ENCODE measurements at places on chromosomes 1 and 21.
A peak's percentile ranks its signal among the peaks of the same experiment; 100 is the strongest.

DNA sequence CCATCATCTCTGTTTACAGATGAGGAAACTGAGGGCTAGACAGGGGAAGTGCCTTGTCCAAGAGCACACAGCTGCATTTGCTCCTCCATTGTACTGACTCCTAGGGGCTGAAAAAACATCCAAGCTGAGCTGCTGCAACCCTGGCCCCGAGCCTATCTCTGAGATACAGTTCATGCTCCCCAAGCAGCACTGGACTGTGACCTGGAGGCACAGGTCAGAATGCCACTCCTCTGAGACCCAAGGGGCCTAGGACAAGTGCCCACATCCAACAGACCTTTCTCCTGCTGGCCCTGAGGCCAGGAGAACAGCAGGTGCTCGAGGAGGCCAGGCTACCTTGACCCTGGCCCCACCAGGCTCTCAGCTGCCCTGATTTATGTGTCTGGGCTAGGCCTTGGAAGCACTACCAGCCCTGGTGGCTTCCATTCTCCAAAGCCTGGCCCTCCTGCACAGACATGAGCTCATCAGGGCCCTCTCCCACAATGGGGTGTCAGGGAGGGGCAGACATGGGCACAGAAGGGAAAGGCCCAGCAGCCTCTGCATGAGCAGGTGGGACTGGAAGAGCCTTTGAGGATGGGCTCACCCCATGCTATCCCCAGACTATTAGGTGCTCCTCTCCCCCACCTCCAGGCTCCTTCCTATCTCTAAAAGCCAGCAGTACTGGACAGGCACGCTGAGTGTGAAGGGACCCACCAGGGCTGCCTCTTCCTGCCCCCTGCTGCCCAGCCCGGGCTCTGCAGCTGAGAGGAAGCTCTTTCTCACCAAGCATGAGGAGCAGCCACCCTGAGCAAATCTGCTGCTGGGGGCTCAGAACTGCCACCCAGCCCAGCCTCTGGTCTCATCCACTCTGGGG is 18.8 kb downstream of the ADGRB2 start:
- peak; percentile 40 for DNase-seq

- no peak for DNase-seq
Measured at GRCh38 chr1:168121401-168122011, 15.2 kb downstream of the GPR161 start.

DNA sequence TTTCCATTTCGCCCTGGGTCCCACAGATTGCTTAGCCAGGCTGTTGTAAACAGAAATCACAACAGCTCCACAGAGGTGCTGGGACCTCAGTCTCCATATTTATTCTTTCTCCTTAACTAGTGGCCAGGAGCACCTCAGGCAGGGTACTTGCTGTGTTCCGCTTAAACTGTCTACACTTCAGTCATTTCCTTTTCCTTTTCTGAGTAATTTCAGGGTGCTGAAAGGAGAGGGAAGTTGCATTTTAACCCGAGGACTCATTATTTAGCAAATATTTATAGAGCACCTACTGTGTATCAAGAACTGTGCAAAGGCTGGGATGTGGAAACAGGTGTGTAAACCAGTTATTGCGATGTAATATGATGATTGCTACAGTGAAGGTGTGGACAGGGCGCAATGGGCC is 41.9 kb downstream of the ACP6 start:
- no peak for DNase-seq

DNA sequence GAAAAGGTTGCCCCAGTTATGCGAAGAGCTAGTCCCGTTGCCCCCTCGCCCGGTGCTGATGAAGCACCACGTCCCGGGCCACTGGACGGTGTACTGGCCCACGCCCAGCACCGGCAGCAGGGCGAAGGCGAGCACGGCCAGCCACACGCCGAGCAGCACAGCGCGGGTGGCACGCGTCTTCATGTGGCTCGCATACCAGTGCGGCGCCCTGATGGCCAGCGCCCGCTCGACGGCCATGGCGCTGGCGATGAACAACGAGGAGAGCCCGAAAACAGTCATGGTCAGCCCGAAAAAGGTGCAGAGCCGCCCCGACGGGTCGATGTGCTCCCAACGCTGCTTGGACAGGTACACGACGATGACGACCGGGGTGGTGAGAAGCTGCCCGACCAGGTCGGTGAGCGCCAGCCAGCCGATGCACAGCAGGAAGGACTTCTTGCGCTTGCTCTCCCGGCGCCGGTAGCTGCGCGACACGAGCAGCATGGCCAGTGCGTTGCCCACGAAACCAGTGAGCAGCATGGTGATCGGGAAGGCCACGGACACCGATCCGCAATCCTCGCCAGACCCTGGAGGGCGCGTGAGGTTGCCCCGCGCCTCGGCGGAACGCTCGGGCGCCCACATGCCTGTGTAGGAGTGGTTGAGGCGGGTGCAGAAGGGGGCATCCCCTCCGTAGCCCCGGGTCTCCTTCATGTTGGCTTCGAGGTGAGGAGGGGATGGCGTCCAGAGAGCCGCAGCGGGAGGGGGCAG is 553 bp downstream of the PTGER3 start:
- no peak for DNase-seq

DNA sequence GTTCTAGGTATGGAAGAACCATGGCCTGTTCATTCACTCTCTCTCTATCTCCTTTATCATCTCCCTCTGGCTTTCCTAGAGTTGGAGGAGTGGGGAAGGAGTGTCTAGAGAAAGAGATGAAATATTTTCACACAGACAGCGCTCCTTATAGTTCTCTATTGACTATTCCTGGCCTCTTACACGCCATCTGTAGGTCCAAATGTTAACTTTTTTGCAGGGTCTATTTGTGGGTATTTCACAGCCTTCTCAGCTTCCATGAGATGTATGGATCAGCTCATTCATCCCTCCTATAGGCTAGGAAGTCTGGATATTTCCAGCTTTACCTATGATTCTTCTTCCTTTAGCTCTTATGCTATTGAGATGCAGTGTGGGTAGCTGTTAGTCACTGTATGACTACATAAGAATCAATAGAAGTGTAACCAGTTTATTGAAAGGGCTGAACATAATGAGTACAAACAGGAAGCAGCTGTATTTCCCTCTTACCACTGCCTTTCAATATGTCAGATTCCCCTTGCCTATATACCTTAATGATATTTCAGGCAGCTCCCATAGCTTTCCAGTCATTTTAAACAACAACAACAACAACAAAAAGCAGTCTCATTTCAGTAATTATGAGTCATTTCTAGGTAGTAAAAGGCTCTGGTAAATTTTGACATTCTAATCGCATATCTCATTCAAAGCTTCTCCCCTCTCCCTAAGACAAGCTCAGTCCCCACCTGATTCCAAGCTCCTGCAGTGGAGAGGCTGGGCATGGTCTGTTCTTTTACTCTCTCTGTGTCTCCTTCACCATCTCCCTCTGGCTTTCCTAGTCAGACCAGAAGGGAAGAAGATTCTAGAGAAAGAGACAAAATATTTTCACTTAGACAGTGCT is 149.5 kb downstream of the TTLL7 start:
- DNase-seq = no peak

- DNase-seq = no peak
Measured at GRCh38 chr1:145719230-145720079, at the start of gene CD160. Gene CD160 (plus strand): TSS chr1:145719499. CDS start chr1:145728328, 8,829 bp downstream.

DNA sequence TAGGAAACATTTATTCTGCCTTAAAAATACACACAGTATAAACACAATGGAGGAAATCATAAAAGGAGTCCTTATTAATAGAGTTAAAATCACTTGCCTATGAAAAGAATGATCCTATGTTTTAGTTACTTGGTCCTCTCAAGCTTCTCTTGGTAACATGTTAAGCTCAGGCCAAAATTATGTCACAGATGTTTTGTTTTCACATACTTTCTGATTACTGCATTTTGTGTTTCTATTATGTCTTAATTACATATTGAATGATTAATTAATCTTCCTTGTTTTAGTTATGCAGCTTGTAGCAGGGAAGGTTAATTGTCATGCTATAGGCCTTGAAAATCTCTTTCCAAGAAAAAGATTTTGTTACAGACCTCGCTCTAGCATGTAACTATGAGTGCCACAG is 406.0 kb downstream of the PLA2G4A start:
- no peak for DNase-seq

DNA sequence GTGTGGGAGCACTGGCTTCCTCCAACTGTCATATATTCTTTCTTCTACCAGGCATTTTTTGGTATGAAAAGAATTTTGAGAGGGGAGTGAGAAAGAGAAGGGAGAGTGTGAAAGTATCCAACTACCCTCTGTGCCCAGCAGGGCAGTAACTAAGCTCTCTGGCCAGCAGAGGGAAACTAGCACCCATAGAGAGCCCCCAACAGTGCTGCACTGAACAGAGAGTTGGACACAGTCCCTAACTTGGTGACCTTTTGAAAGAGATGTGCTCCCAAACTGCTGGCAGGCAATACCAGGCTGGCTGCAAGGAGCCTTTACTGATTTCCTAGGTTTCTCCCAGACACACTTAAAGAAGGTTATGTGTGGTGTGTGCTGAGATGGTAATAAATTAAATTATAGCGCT is 118.8 kb upstream of the PBX1 start:
- DNase-seq = no peak

- DNase-seq = no peak
Measured at GRCh38 chr1:203046984-203047630, 20.8 kb downstream of the PPFIA4 start.

- no peak for DNase-seq
Measured at GRCh38 chr21:43923391-43923790, 58.4 kb downstream of the AGPAT3 start.

DNA sequence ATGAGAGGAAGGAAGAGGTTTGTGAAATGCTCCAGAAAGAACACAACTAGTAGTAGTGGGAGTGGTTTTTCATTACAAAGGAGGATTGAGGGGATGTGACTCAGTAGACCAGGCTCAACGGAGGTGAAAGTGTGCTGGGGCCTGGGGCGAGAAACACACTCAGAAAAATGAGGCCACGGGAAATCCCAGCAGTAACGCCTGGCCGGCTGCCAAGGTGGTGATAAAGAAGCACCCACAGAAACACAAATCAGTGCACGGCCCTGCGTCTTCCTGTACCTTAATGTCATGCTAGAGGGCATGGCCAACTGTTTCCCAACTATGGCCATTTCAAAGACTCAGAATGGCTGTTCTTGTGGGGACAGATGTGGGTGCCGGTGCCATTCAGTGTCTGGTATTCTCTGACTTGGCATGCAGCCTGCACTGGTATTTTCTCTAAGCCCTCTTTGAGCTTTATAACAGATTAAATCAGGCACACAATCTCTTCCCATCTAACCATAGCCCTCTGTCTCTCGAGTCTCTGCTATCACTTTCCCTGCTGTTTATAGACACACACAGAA is 38.2 kb downstream of the URB2 start:
- no peak for DNase-seq

DNA sequence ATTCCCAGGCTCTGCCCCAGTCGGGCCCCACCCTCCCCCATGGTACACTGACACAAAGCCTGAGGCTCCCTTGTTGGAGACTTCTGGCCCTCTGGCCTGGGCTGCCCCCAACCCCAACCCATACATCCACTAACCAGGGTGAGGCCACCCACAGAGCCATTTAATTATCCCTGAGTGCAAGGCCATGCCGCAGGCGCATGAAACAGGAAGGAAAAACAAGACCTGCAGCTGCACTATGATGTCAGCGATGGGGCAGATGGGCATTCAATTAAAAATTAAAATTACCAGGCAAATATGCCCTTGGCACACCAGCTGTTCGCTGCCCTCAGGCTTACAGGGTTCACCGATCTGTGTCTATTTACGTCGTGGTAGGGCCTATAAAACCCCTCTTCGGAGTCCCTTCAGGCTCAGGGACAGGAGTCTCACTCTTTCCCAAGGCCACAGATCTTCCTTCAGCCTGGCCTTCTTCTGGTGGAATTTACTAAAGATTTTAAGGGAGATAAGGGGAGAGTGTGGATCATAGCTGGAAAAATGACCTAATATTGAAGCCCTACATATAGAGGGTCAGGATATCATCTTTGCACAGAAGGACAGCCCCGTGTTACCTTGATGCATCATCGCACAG is 29.6 kb upstream of the RGS16 start:
- DNase-seq = peak; percentile 91

DNA sequence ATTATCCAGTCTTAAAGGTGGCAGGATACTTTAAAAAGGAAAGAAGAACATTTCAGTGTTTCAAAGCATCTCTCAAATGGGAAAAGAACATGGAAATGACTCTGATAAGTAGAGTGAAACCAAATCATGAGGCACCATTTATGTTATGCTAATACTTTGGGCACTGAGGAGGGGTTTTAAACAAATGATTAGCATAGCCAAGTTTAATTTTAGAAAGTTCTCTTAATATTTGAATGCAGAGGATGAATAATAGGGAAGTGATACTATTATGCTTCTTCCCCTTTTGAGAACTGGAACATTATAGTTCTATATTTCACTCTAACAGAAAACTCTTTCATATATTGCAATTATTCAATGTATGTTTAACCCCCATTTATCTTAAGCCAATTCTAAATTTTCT is 1181.9 kb upstream of the PRMT6 start:
- no peak for DNase-seq

- no peak for DNase-seq
Measured at GRCh38 chr1:230170622-230171021, 103.6 kb downstream of the GALNT2 start.

DNA sequence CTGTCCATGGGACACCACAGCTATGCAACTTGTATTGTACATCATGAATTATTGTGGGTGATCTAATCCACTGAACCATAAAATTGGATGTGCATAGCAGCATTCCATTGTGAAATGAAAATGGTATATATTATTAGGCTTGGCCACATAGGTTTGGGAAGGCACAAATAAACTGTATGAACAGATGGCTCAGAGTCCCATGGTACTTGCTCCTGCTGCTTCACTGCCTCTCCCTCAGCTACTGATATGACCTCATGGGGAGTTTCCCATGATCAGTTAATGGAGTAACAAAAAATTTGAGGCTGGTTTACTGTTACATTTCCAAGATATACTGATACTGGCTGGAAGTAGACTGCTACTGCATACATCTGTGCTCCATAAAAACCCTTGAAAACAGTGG is 152.7 kb upstream of the NEGR1 start:
- no peak for DNase-seq

- no peak for DNase-seq
Measured at GRCh38 chr1:203190949-203191348, 4.4 kb upstream of the CHI3L1 start.

DNA sequence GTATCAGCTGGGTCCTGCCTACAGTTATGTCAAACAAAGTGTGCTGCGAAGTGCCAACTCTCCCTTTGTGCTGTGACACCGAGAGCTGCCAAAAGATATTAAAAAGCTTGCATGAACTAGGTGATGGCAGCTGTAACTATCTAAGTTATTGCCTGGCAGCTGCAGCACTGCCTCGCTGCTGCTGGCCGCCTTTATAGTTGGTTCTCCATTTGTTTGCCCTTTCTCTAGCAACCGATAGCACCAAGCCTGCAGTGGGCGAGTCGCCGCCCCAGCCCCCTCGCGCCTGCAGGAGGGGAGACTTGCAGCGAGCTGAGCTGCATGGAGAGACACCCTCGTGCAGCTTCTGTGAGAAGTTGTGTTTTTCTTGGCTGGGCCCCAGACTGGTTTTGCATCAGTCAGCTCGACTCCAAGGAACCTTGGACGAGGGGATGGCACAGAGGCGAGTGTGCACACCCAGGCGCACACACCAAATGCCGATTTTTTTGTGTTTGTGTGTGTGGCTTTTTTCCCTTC is 330.6 kb downstream of the RPS6KC1 start:
- peak; percentile 72 for DNase-seq

DNA sequence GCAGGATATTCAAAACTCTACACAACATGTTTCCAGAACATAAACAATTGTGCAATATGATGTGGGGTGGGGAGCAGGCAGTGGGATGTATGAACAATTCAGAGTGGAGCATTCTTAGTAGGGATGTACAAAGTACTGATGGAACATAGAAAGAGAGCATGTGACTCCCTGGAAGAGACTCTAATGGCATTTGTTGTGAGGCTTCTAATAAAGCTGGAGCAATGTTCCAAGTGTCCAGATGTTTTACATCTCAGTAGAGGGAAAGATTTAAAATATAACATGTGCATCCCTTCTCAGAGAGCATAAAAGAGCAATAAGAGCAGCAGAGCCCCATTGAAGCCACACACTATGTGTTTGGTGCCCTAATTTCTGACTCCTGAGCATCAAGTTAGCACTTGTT is 116.5 kb downstream of the BRINP2 start:
- no peak for DNase-seq

Data from NCI-H1092 (cell line).